ENCODE measurements at places on chromosomes 1 and 21. TPM values are rescaled to one million over a fixed set of nuclear protein-coding genes. Genes with fewer than 3 reads are reported as not detected.

Gene GBP4
- 0.91 TPM for total RNA-seq

Gene CSF3R
- total RNA-seq = 3.4 TPM

GRCh38 chr1:17460219-17460618 is 20.7 kb upstream of the RCC2 start:
- DNase-seq = no peak

DNA sequence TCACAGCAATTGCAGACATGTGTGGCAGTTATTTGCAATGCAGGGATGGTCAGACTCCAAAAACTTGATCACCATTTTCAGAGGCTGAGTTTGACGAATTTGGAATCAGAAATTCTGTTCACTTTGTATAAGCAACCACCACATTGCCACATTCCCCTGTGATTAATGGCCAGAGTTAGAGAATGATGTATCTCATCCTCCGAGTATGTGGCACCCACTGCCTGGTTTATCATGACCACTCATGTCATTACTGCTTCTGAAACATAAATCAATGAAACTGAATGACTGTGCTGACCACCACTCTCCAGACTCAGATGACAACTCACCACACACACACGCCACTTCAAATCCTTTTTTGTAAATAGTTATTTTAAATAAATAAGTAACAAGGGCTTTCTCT is 66.6 kb upstream of the CACHD1 start:
- DNase-seq = no peak
